ENCODE measurements at places on chromosomes 4 and X.

- no peak overlapping the region for H3K4me3 ChIP-seq
- DNase-seq = no peak
- no peaks in the 10 kb centered on the region for H3K36me3 ChIP-seq
- H3K27me3 ChIP-seq = no peaks in the 10 kb centered on the region
- no peaks in the 10 kb centered on the region for H3K4me1 ChIP-seq
- no peak overlapping the region for H3K27ac ChIP-seq
These were observed 606.0 kb upstream of the PITX2 start for GRCh38 chr4:111228874-111229273.

GRCh38 chrX:118901991-118902390 is 72.4 kb upstream of the LONRF3 start:
- H3K4me3 ChIP-seq = no peak overlapping the region
- no peak overlapping the region for H3K27ac ChIP-seq
- H3K36me3 ChIP-seq = no peaks in the 10 kb centered on the region

- H3K4me1 ChIP-seq = no peaks in the 10 kb centered on the region
- H3K27me3 ChIP-seq = no peaks in the 10 kb centered on the region
- H3K4me3 ChIP-seq = no peak overlapping the region
- no peak for DNase-seq
These were observed 4.4 kb downstream of the ADGRL3 start for GRCh38 chr4:61204353-61205060.

GRCh38 chr4:110184140-110184790 is 14.2 kb downstream of the ELOVL6 start:
- no peaks in the 10 kb centered on the region for H3K27me3 ChIP-seq
- no peak for DNase-seq
- H3K4me1 ChIP-seq = no peaks in the 10 kb centered on the region
- no peaks in the 10 kb centered on the region for H3K36me3 ChIP-seq
- H3K27ac ChIP-seq = no peak overlapping the region
- no peak overlapping the region for H3K4me3 ChIP-seq

DNA sequence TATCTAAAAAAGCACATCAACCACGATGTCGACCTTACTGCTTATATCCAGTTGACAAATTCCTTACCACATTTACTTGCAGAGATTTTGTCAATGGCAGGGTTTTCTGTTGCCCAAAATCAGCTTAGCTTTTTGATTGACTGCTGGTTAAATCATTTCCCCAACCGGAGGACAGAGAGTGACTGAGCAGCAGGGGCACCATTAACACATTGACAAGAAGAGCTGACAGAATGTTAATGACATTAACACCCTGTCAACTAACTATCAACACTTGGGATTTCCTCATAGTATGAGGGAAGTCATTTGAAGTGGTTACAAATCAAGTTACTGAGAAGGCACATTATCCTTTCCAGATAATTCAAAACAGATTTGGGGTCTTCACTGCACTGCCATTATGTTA is 368.4 kb downstream of the RPA4 start:
- no peaks in the 10 kb centered on the region for H3K36me3 ChIP-seq
- H3K27me3 ChIP-seq = no peaks in the 10 kb centered on the region
- no peak overlapping the region for H3K4me3 ChIP-seq

DNA sequence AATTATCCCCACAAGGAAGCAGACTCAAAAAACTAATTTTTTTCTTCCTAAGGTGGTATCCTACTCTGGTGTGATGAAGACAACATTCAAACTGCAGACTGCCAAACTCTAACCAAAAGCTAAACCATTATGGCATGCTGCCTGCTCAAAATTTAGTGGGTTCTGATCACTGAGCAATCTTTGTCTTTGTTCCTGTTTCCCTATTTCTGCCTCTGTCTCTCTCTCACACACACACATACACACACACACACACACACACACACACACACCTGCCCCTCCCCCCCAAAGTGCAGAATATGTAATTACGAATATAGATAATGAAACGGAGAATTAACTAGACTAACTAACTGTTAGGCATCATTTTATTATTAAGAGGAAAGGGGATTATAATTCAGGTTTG is 1278.6 kb downstream of the PCDH7 start:
- no peaks in the 10 kb centered on the region for H3K4me1 ChIP-seq
- DNase-seq = no peak
- H3K4me3 ChIP-seq = no peak overlapping the region
- no peak overlapping the region for H3K27ac ChIP-seq
- H3K36me3 ChIP-seq = no peaks in the 10 kb centered on the region

- no peak overlapping the region for H3K27ac ChIP-seq
- no peak overlapping the region for H3K4me3 ChIP-seq
- H3K27me3 ChIP-seq = no peaks in the 10 kb centered on the region
- DNase-seq = no peak
- no peaks in the 10 kb centered on the region for H3K36me3 ChIP-seq
These were observed 210.7 kb upstream of the SLC7A11 start for GRCh38 chr4:138452826-138453225.

GRCh38 chr4:2598511-2599303 is 62.3 kb downstream of the FAM193A start:
- no peak overlapping the region for H3K27ac ChIP-seq
- no peaks in the 10 kb centered on the region for H3K27me3 ChIP-seq
- no peaks in the 10 kb centered on the region for H3K36me3 ChIP-seq
- no peak overlapping the region for H3K4me3 ChIP-seq
- peak; percentile 34 for DNase-seq
- H3K4me1 ChIP-seq = peaks cover 8% of the 10 kb centered on the region

GRCh38 chr4:163331629-163332376 is 593 bp downstream of the NPY1R start:
- peak overlapping the region; percentile 76 for H3K4me3 ChIP-seq
- H3K27me3 ChIP-seq = peaks cover 4% of the 10 kb centered on the region
- H3K27ac ChIP-seq = no peak overlapping the region
- DNase-seq = no peak
- no peaks in the 10 kb centered on the region for H3K36me3 ChIP-seq
- H3K4me1 ChIP-seq = no peaks in the 10 kb centered on the region

DNA sequence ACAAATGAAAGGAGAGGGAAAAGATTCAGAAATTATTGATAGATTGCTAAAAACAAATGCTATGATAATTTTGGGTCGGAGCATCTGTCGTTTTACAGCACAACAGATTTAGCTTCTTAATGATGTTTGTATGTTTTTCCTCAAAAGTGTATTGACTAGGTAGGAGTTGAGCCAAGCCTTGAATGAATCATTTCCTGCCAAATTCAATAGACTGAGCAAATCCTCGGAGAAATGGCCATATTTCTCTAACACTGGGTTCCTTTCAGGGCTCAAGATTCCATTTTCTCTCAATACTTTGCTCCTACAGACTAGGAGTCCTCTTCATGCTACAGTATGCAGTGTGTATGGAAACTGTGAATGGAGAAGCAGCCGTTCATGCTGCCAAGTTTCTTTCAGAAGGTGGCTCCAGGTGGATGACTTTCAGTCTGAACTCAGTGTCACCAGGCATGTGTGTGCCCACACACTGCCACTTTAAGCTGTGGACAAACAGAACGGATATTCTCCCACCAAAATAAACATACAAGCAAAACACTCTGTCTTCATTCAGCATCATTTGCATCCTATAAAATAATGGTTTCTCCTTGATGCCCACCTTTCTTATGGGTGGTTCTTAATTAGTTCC is 146.0 kb downstream of the TBL1X start:
- no peaks in the 10 kb centered on the region for H3K27me3 ChIP-seq
- no peak overlapping the region for H3K27ac ChIP-seq
- no peak for DNase-seq
- H3K36me3 ChIP-seq = no peaks in the 10 kb centered on the region

GRCh38 chr4:138522366-138522765 is 280.2 kb upstream of the SLC7A11 start:
- no peaks in the 10 kb centered on the region for H3K36me3 ChIP-seq
- H3K4me1 ChIP-seq = no peaks in the 10 kb centered on the region
- no peak overlapping the region for H3K27ac ChIP-seq
- no peaks in the 10 kb centered on the region for H3K27me3 ChIP-seq
- peak; percentile 16 for DNase-seq
- H3K4me3 ChIP-seq = no peak overlapping the region

- H3K4me3 ChIP-seq = no peak overlapping the region
- no peaks in the 10 kb centered on the region for H3K4me1 ChIP-seq
- H3K27me3 ChIP-seq = no peaks in the 10 kb centered on the region
- H3K36me3 ChIP-seq = no peaks in the 10 kb centered on the region
- H3K27ac ChIP-seq = no peak overlapping the region
- no peak for DNase-seq
These were observed 35.8 kb downstream of the MBNL3 start for GRCh38 chrX:132452911-132453550.

DNA sequence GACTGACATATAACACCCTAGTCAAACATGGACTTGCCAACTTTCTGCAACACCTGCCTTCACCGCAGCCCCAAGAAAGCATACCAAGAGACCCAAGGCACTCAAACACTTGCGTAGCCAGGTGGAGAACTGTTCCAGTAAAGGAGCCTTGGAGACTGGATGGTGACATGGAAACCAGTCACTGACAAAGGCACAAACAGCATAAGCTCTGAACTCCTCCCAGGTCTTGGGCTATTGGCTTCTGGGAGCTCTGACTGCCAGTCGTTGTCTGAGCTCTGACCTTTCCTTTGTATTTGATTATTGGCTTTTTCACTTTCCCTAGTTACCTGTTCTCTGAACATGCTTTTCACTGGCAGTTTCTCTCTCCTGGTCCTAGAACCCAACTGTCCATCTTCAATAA is 38.3 kb downstream of the ARAP2 start:
- no peaks in the 10 kb centered on the region for H3K36me3 ChIP-seq
- no peaks in the 10 kb centered on the region for H3K27me3 ChIP-seq
- H3K4me1 ChIP-seq = peaks cover 18% of the 10 kb centered on the region
- no peak overlapping the region for H3K27ac ChIP-seq
- DNase-seq = no peak

Data from MM.1S (cell line).